ENCODE measurements at places on chromosomes 1 and 21. TPM values are rescaled to one million over a fixed set of nuclear protein-coding genes. Genes with fewer than 3 reads are reported as not detected.

Gene KRTAP13-2
- total RNA-seq: not detected

Gene SPATC1L
- 15.7 TPM for total RNA-seq

Gene ESPN
- not detected for total RNA-seq

Gene NECTIN4
- total RNA-seq: 47.5 TPM

Gene LRRC53
- total RNA-seq: not detected

Gene CYP2J2
- total RNA-seq: 2.4 TPM

Gene S1PR1
- total RNA-seq: 0.39 TPM

Gene DNASE2B
- total RNA-seq: not detected

Gene LIN28A
- total RNA-seq: not detected

Gene CD247
- total RNA-seq: not detected

Gene RIPPLY3
- total RNA-seq: 0.79 TPM

Gene AUNIP
- total RNA-seq: 1.8 TPM

Gene NBPF19
- 14.9 TPM for total RNA-seq

Gene RGS1
- total RNA-seq: not detected

Gene HSPA6
- total RNA-seq: 0.22 TPM

Gene CFHR4
- total RNA-seq: not detected

Gene SELENOF
- total RNA-seq: 84.4 TPM
